ENCODE measurements at places on chromosomes 7 and 10.

GRCh38 chr10:109504401-109504800 is 418.9 kb downstream of the XPNPEP1 start:
- no peak for DNase-seq

- DNase-seq = no peak
These were observed 83.5 kb downstream of the MYL10 start for GRCh38 chr7:101545441-101546190.

DNA sequence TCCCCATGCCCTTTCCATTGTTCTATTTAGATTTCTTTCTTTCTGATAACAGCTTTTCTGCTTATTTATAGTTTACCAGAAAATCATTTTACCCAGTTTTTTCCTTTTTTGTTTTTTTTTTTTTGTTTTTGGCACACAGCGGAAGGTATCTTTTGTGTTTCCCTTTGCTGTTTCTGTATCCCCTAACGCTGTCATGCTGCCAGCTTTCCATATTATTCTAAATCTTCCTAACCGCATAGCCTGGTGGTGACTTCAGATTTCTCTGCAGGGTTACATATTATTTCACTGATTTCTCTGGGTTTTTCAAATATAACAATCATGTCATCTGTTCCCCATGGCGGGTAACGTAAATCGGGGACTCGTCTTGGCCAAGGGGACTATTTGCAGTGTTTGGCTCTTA is 4.0 kb upstream of the SLC29A4 start:
- no peak for DNase-seq

- DNase-seq = no peak
These were observed 61.2 kb upstream of the ARHGAP21 start for GRCh38 chr10:24784923-24785322.

DNA sequence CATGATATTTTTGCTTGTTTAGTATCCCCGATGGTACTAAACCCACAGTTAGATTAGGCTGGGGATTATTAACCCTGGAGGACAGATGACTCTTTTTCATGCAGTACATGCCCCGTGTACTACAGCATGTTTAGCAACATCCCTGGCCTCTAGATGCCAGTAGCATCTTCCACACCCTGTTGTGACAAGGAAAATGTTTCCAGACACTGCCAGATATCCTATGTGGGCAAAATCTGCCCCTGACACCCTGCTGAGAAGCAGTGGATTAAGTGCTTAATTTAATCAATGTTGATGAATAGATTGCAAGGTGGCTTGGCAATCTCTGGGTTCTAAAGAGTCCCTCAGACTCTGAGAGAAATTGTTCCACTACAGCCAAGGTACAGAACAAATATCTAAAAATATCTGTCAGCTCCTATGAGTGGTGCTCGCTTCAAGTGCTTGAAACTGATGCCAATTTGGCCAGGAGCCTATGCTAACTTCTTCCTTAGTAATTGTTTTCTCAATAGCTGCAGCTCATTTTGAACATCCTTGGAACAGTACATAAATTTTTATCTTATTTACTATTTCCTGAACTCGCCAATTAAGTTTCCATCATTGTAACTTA is 247.0 kb downstream of the SORCS1 start:
- DNase-seq = no peak

DNA sequence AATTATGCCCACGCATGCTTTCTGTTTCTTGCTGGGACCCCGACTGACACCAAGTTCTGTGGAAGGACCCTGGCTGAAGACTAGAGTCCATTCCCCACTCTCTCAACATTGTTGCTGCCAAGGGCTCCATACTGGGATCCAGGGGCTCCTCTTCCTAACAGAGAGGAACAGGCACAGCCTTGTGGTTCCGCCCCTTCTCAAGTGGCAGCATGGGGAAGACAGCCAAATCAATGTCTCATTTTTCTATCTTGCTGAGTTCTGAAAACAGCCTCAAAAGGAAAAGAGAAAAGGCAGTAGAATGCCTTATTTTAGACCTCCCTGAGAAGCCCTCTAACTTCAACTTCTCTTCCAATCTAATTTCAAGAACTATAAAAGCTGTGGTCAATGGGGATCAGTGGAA is 23.7 kb upstream of the LAMB1 start:
- DNase-seq = no peak

DNA sequence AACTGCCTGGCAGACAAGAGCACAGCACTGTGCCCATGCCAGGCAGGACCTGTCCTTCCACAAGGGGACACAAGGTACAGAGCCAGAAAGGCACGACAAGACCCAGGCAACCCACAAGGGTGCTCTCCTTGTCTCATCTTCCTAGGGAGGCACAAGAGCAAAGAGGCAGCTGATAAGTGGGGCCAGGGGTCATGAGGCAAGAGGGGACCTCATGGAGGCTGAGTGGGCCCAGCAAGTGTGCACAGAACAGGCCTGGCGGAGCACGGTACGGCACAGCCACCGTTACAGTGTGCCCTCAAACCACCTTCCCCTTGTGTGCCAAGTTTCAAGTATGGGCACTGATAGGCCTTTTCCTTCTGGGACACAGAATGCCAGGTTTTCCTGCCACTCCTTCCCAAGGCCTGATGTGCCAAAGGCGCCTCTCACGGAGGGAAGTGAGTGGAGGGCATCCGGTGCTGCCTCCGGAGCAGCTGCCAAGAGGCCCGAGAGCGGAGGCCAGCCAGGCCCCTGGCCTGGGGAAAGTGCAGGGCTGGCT is 75.6 kb downstream of the FAM53B start:
- no peak for DNase-seq

DNA sequence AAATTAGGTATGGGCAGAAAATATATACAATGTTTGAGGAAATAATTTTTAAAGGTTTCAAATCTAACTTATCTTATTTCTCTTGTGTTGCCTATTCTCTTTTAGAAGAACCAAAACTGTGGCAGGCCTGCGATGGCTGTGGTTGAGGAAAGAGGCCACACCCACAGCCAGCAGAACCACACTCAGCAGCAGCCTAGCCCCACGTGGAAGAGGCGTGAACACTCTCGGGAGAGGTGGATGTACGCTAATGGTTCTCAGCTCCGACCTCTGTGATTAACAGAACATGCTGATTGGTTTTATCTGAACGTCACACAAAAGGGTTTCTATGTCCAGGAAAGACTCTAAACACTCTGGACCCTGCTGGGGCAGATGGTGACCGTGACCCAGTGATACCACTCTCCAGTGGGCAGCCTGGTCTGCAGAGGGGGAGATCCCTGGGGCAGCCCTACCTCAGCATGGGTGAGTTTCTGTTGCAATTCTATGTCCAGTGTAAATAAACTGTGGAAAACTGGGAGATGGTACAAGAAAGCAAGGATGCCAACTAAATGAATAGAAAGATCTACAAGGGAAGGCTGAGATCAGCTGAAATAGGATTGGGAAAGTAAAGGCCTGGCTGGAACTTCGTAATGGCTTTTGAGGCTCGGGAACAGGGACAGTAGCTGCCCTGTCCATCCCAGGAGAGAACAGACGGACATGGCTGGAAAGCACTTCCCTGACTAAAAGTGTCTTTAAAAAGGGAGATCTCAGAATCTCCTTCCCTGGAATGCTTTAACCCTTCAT is 26.6 kb downstream of the DIP2C start:
- DNase-seq = no peak
